ENCODE measurements at places on chromosomes 16 and 17.
A peak's percentile ranks its signal among the peaks of the same experiment; 100 is the strongest.

GRCh38 chr16:30882429-30883310, 11.2 kb downstream of the BCL7C start:
- no peak for DNase-seq

GRCh38 chr16:15970202-15970601, 20.8 kb downstream of the ABCC1 start:
- DNase-seq = no peak

DNA sequence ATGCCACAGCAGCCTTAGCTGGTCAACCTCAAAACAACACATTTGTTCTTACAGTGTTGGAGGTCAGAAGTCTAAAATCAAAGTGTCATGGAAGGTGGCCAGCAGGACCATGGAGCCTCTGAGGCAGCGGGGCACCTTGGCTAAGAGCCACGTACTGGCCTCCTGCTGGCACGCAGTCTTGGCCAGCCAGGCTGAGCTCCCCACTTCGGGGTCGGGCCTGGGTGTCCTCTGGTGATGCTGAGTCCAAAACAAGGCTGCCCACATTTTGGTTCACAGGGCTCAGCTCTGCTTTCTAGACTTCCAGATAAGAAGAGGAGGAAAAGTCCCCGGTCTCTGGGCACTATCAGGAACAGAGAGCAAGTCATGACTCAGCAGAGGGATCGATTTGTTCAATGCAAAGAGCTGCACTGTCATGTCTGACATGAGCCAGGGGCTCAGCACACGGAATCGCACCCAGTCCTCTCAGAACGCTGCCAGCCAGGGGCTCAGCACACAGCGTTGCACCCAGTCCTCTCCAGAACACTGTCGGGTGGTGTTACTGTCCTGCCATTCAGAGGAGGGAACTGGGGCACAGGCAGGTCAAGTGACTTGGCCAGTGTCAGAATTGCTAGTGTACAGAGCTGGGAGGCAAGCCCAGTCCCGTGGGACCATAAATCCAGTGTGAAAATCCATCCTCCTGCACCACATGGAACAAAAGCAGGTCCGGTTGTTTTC, 2.5 kb downstream of the LGALS9 start:
- no peak for DNase-seq

DNA sequence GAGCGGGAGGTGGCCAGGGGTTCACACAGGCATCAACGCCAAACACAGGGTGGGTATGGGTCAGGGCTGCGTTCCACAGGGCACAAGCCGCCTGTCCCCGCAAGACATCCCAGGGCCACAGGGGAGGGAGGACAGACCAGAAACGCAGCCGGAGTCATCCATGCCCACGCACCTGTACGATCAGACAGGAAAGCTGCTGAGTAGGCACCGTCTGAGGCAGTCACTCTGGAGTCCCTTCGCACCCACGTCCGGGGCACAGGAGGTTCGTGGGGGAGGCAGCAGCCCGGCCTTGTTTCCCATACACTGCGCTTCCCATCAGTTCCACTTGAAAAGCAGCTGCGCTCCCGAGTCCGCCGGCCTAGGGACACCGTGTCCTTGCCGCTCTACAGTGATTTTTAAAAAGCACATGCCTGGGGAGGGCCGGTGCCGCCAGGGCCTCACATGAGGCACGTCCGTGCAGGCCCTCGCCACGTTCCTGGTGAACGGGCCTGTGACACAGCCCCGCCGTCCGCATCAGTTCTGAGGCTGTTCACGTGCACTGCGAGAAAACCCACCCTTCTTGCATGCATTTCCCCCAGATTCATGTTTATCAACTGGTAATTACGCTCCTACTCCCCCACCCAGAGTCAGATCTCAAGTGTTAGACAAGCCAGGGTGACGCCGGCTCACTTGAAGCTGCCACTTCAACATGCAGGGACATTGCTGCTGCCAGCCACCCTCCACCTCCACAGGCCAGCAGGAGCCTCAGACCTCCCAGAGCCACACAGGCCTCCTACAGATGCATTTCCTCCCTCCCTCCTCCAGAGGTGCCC, 34.8 kb downstream of the WDR45B start:
- no peak for DNase-seq

DNA sequence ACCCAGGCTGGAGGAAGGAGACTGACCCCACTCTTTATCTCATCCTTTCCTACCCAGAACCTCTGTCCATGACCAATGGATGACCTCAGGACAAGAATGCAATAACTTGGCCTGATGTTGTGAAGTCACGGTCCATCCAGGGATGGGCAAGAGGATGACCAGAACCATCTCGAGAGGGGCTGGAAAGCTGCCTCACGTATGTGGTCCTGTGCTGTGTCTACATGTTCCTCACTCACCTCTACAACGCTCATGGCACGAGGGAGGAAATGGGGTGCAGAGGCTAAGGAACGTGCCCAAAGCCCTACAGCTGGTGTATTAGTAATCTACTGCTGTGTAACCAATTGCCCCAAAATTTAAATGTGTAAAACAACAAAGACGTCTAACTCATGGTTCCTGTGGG, 7.3 kb upstream of the KCTD5 start:
- DNase-seq = no peak

DNA sequence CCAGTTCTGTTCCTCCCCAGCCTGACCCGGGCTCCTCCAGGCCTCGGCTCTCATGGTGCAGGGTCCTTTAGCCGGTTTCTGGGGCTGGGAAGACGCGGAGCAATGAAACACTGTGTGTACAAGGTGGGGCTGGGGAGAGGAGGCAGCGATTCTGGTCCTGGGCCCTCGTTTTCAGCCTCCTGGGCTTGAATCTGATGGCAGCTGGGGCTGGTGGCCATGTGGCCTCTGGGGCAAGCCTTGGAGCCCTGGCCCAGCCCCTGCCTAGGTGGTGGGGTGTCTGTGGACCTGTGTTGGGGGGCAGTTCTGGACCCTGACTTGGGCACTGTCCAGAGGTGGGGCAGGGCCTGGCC, 4.1 kb downstream of the FOXJ1 start:
- no peak for DNase-seq

- DNase-seq = no peak
Measured at GRCh38 chr16:74183601-74184360, 112.8 kb upstream of the PSMD7 start.

GRCh38 chr16:73890186-73891128, 406.2 kb upstream of the PSMD7 start:
- no peak for DNase-seq

DNA sequence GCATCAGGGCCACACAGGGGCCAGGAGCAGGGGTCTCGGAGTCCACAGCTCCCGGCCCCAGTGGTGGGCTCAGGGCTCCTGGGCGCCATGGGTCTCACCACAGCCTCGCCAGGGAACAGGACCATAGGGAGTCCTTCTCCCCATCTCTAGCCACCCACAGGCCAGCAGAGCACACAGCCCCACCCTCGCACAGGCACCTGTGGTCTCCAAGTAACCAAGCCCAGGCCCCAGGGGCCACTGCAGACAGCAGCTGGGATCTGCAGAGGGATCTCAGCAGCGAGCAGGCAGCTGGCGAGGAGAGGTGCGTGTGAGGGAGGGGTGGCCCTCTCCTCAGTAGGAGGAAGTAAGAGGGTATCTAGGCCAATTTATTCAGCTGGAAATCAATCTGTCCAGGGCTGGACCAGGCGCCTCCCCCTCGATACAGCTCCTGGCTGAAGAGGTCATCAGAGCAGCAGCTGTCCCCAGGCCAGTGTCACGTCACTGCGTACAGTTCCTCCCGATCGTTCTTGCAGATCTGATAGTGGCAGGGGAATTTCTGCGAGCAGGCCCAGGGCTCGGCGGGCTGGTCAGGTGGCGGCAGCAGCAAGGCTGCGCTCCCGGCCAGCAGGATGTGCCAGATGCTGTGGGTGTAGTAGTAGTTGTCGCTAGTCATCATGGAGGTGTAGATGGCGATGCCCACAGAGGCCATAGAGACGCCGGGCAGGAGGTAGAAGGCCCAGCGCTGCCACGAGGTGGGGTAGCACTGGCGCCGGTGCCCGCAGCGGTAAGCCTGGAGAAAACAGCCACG, 1.4 kb upstream of the MRPL28 start:
- DNase-seq = no peak

GRCh38 chr17:64331931-64332493, 58.6 kb downstream of the PECAM1 start:
- peak; percentile 74 for DNase-seq

GRCh38 chr17:79761894-79762589, 15.9 kb upstream of the CBX2 start:
- no peak for DNase-seq

GRCh38 chr16:27712251-27712711, 162.3 kb downstream of the KATNIP start:
- DNase-seq = no peak

GRCh38 chr16:48448841-48449481, 63.7 kb upstream of the SIAH1 start:
- no peak for DNase-seq

GRCh38 chr17:40648384-40648968, 858 bp upstream of the SMARCE1 start:
- DNase-seq = no peak

DNA sequence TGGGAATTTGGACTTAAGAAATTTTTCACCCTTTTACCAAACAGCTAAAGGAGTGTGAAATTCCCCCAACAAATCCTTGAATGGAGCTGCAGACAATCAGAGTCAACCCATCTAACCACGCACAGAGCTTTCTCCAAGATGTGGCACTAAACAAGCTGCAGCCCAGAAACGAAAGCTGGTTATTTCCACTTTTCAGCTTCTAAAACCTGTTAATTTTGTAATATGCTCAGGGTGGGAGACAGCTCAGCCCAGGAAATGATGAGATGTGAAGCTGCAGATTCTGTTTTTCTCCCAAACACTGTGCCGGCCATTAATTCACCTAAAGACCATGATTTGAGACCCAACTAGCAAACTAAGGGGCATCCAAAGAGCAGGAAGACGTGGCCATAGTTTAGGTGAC, 33.2 kb upstream of the ABR start:
- DNase-seq = no peak

GRCh38 chr16:22333457-22333994, 36.3 kb downstream of the POLR3E start:
- no peak for DNase-seq
